HT1080 (cell line): ENCODE measurements at places on chromosomes 3 and 15. TPM values are rescaled to one million over a fixed set of nuclear protein-coding genes. Genes with fewer than 3 reads are reported as not detected.

- DNase-seq: no peak
Measured at GRCh38 chr15:93033434-93034045, 55.5 kb downstream of the RGMA start.

DNA sequence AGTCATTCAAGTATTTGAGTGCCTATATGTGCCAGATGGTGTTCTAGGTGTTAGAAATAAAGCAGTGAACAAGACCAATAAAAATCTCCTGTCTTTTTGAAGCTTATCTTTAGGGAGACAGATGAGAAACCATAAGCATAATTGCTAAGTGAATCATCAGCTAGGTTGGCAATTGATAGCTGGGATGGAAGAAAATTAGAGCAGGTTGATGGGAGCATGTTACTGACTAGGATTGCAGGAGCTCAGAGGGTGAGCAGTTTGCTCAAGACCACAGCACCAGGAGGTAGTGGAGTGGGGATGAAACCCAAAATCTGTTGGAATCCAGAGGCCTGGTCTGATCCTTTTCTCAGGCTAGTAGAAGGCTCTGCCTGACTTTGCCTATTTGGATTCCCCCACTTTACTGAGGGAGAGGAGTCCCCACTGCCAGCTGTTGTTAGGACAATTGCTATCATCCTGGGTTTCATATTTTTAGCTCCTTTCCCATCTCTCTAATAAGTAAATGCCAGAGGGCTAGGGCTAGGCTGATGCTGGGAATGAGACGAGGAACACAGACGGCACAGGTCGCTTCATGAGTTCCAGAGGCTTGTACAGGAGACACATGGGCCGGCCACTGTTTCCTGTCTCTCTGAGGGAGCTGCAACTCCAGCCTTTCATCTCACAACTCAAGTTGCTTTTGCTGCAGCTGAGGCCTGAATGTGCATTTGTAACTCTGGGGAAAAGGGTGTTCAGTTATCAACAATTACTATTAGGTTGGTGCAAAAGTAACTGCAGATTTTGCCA is 102.9 kb downstream of the CACNA1D start:
- DNase-seq: no peak

DNA sequence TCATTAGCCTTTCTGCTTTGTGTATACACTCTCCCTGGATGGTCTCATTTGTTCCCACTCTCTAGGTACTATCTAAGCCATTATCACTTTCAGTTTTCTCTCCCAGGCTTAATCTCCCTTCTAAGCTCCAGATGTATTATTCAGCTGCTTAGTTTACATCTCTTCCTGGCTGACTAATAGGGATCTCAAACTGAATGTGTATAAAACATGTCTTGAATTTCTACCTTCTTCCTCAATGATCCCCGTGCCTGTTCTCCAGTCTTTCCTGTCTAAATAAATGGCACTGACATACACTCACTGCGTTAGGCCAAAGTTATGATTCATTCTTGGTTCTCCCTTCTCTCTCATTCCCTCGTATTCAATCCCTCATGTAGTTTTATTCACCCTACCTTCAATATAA is 127.3 kb downstream of the NR2F2 start:
- DNase-seq: peak; percentile 49

DNA sequence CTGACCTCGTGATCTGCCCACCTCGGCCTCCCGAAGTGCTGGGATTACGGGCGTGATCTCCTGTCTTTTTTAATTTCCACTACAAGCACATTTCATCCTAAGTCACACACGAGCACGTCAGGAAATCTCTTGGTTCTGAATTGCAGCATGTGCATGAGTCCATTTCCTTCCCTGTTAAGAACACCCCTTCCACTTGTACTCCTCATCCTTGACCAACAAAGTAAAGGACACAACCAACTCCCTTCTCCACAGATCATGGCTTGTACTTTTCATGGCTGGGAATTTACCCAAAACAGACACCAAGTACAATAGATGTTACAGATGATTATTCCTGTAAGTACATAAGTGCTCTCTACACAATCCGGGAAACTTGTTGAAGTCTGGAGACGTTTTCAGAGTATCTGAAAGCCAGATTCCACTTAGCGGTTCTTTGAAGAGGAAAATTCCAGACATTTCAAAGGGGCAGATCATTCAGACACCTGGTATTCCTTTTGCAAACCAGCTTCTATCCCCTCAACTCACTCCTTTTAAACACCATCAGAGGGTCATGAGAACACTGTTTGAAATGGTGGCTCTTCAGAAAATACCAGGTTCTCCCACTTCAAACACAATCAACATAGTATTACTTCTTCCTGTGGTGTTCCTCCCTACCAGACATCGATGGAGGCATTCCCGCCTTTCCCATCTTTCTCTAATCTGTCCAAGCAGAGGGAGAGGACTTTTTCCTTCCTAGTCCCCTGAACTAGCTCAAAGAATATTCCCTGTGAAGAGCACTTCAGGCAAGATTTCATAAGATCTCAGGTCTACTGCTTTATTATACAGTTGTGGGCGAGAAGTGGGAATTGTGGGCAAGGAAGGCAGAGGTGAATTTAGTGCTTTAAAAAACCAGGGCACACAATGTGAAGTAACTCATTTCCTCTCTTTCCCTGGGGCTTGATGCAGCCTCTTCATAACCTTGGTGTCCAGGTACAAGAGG is 80.1 kb upstream of the TSC22D2 start:
- DNase-seq: no peak

- peak; percentile 9 for DNase-seq
Measured at GRCh38 chr15:91790836-91791235, 62.7 kb upstream of the SLCO3A1 start.

The CLN6 gene
- total RNA-seq: 36.2 and 62.8 TPM in 2 replicates
